ENCODE measurements at places on chromosomes 11 and 22.

- DNase-seq, result no peak
These were observed 10.2 kb upstream of the P4HA3 start for GRCh38 chr11:74321487-74322188.

GRCh38 chr11:70761094-70761907 is 363.0 kb downstream of the CTTN start:
- DNase-seq, result no peak

DNA sequence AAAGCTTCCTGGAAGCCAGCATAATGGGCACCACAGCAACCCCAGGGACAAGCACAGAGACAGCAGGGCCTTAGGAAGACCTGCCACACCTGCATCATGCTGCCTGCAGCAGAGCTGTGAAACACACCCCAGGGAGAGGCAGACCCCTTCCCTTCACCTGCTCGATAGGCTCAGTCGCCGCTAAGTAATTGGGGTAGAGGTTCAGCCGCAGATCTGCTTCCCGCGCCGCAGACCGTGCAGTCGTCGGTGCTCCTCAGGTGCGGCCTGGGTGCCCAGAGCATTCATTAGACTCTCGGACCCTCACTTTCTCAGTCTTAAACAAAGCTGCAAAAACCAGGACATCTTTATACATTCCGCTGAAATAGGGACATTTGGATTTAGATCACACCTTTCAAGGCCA is 2.9 kb downstream of the DUSP18 start:
- DNase-seq, result no peak

DNA sequence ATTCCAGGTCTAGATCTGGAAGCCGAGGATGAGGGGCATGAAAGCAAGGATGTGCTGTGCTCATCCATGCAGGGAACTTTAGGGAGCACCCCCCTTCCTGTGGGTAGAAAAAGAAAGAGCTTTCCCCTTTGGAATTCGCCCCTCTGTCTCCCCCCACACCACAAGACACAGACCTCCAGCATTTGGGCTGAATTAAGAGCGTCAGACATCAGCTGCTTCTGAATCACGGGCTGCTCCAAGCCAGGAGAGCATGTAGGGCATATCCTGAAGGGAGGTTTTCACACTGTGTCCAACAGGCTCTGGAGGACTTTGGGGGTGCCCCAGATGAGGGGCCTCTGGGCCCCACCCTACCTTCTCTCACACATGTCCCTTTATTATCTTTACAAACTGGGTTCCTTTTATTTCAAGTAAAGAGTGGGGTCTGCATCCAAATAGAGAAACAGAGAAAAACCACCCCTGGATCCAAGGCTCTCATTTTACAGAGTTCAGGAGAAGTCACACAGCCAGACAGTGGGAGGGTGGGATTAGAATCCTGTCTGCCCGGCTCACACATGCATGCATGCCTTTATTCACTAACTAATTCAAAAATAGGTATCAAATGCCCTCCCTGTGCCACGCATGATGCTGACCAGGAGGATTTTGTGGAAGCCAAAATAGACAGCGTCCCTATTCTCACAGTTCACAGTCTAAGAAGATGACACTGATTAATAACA is 52.8 kb downstream of the LRRC32 start:
- no peak for DNase-seq

- DNase-seq, result no peak
These were observed 30.7 kb downstream of the FGF4 start for GRCh38 chr11:69744435-69744834.

DNA sequence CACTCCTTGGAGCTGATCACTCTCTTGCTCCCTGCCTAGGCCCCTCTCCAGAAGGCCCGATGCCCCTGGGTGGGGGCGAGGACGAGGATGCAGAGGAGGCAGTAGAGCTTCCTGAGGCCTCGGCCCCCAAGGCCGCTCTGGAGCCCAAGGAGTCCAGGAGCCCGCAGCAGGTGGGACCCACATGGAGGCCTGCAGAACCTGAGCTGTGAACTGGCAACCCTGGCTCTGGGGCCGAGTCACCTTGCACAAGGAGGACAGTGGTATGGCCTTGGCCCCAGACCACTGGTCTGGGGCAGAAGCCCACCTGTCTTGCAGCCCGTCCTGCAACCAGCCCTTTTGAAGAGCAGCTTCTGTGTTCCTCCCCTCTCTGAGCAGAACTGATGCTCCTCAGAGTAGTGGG is 6.2 kb downstream of the SCO2 start:
- no peak for DNase-seq

DNA sequence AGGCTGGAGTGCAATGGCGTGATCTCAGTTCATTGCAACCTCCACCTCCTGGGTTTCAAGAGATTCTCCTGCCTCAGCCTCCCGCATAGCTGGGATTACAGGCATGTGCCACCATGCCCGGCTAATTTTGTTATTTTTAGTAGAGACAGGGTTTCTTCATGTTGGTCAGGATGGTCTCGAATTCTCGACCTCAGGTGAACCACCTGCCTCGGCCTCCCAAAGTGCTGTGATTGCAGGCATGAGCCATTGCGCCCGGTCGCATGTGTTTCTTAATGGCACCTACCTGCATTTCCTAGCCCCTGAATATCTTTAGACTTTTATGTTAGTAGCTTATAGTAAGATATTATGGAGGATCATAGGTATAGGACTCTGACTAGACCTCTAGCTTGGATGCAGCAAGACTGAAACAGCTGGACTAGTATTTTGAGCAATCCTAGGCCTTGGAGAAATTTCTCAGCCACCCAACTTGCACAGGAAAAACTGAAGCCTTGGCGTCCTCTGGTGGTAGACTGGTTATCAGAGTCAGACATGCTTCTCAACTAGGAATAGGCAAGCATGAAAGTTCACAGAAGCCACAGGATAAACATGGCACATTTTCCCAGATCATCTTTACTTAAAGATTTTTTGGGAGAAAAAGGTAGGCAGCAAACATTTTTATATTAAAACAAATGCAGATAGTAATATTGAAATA is 22.7 kb upstream of the C1QTNF4 start:
- DNase-seq, result peak; percentile 49

- peak; percentile 73 for DNase-seq
These were observed 28.8 kb upstream of the P2RY2 start for GRCh38 chr11:73189315-73189714.

- peak; percentile 15 for DNase-seq
These were observed 29.9 kb downstream of the MS4A2 start for GRCh38 chr11:60118338-60118737.

- no peak for DNase-seq
These were observed 84.7 kb upstream of the WNT7B start for GRCh38 chr22:46061501-46062231.

- DNase-seq, result no peak
These were observed 585 bp upstream of the NADSYN1 start for GRCh38 chr11:71452199-71453036.

- no peak for DNase-seq
These were observed 6.3 kb upstream of the CDC42EP2 start for GRCh38 chr11:65308281-65308891.

GRCh38 chr11:115980337-115981103 is 476.3 kb upstream of the CADM1 start:
- no peak for DNase-seq

GRCh38 chr22:20816559-20816958 is 42.1 kb downstream of the PI4KA start:
- no peak for DNase-seq

DNA sequence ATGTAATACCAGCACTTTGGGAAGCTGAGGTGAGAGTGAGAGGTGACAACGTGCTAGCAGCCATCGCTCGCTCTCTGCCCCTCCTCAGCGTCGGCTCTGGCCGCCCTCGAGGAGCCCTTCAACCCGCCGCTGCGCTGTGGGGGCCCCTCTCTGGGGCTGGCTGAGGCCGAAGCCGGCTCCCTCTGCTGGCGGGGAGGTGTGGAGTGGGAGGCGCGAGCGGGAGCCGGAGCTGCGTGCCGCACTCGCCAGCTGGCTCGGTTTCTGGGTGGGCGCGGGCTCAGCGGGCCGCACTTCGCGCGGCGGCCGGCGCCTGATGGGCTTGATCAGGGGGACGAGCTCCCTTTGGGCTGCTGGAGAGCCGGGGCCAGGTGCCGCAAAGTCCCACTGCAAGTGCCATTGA is 98.9 kb upstream of the UBASH3B start:
- DNase-seq, result no peak

DNA sequence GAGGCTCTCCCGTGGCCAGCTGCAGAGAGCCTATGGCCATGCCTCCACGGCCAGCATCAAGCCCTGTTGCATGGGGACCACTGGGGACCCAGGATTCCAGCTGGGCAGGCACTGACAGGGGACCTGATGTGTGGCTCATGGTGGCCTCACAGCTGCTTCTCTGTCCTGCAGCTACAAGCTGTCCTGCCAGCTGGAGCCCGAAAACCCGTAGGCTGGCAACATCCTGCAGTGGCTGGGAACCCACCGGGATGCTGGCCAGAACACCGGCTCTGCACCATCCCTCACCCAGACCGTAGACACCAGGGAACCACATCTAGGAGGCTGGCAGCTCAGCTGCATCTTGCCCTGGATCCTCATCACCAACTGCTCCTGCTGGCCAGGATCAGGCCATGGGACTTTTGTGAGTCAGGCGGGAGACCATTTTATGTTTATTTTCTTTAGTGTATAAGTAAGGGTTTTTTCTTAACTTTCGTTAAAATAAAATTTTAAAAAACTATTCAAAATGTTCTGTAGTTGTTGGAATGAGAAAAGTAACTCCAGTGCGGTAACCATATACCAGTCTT is 7.9 kb downstream of the RGL4 start:
- no peak for DNase-seq

DNA sequence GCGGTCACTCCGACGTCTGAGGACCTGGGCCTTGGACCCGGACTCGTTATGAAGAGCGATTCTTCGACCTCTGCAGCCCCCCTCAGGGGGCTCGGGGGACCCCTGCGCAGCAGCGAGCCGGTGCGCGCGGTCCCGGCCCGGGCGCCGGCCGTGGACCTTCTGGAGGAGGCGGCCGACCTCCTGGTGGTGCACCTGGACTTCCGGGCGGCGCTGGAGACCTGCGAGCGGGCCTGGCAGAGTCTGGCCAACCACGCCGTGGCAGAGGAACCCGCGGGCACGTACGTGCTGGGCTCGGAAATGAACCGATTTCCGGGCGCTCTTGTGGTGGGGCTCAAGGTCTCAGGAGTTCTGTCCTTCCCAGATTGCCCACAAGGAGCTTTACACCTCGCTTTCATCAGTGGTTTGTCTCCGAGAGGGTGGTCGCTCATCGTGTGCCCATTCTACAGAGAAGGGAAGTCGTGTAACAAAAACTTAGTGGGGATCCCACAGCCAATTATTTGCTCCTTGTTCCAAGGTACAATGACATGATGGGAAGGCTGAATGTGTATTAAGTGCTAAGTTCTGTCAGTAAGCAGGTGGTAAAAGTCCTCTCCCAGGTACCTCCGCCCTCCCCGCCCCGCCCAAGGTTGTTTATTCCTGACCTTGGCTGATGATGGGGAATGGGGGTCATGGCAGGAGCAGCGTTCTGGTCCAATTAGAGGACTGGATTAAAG is 695 bp downstream of the PEX26 start:
- peak; percentile 46 for DNase-seq

- no peak for DNase-seq
These were observed 144.7 kb downstream of the ENTHD1 start for GRCh38 chr22:39748877-39749276.

- DNase-seq, result no peak
These were observed 22.2 kb upstream of the CCDC34 start for GRCh38 chr11:27385245-27385644.

GRCh38 chr11:89490602-89490980 is 584 bp downstream of the NOX4 start:
- no peak for DNase-seq

DNA sequence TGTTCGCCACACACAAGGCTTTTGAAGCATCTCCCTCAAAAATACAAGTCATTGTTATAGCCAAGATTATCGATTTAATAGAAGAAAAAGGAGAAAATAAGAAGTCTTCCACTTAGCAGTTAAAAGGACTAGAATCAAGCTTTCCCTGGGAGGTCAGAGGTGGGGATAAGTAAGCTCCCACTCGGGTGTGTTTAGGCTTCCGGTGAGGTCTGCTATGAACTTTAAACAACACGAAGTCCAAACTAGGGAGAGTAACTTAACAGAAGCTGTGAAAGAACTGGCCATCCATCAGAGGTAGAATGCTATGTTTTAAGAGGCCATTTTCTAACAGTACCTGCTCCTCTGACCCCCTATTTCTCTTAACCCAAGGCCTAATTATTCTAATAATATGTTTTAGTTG is 91.4 kb upstream of the APOA1 start:
- no peak for DNase-seq

DNA sequence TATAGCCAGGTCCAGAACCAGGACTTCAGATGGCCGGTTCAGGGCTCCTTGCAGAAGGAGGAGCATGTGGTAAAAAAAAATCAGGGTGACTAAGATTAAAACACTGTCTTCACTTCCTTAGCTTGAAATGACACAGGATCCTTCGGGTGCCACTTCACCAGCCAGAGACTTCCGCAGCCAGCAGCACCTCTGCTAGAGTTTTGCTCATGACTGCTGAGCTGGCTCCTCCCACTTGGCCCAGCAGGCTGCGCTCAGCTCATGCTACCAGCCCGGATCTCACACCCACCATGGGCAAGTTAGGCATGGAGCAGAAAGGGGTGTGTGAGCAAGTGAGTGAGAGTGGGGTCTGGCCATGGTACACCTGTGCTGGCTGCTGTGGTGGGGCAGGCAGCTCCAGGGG is 6.6 kb upstream of the MS4A18 start:
- DNase-seq, result no peak

DNA sequence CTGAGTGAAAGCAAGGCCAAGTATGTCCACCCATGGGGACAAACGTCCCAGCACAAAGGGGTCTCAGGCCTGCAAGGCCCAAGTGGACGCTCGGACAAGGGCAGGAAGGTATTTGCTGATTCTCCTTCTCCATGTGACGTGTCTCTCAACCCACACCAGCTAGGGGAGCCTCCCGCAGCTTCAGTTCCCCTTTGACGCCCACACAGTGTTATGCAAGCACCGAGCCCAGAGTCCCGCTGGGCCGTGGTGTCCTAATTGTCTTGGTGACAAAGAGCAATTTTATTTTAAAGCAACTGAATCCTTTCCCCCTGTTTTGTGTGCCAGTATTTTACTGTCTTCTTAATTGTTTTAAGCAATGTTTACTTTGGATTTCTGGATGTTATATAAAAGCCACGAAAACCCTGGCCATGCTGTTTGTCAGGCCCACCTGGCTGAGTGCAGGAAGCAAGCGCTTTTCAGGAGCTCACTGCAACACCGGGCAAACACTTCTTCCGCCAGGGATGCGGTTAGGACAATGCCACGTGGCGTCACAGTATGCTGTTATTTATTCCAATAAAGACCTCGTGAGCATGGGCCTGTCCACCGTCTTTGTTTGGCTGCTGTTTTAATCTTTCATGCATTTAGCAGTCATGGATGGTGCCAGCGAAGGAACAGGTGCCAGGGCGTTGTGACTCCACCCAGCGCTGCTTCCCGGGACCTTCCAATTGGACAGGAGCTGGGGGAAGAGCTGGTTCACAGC is 8.2 kb upstream of the PARVG start:
- DNase-seq, result peak; percentile 83
